Stimulated activated CD8-positive, alpha-beta memory T cell treated with anti-CD3 and anti-CD28 coated beads, Interleukin-7, amount 100 ng/mL, for 24 hours (primary cell): ENCODE measurements at places on chromosomes 7 and 10.

DNA sequence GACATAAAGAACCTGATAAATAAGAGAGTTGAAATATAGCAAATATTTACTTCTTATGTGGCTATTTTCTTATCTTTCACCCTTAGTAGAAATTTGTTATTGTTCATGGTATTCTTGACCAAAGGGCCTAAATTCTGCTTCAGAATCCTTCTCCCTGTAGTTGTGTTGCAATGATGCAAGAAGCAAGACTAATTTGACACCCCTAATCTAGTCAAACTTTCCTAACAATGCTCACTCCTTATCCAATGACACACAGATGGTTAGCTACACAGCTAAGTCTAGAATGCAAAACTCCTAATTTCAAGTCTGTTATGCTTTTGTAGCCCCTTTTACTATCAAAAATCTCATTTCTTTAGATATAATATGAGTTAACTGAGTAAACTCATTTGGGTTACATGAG is 56.1 kb downstream of the TWIST1 start:
- DNase-seq, result no peak

GRCh38 chr7:372546-372931 is 82.6 kb downstream of the FOXL3 start:
- no peak for DNase-seq

GRCh38 chr10:69044546-69044945 is 43.4 kb upstream of the SRGN start:
- no peak for DNase-seq

DNA sequence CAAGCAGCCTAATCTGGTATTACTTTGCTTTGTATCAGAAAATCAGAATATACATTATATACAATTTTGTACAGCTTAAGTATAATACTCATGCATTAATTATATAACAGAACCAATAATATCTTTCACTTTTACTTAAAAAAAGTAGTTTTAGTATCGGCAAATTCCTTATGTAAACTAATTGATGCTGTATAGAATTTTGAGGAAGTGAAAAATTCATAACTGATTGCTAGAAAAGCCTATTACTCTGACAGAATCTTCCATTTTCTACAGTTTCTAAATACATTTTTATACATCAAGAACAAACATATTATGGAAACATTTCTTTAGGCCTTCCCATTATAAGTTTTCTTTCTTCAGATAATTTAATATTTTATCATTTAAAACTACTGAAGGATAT is 124.0 kb upstream of the GPR22 start:
- DNase-seq, result no peak

- DNase-seq, result no peak
Measured at GRCh38 chr7:6422926-6423632, 24.7 kb downstream of the DAGLB start.

- no peak for DNase-seq
Measured at GRCh38 chr10:30028006-30028737, 31.2 kb downstream of the JCAD start.

- DNase-seq, result peak; percentile 51
Measured at GRCh38 chr7:101538596-101539459, 90.3 kb downstream of the MYL10 start.

DNA sequence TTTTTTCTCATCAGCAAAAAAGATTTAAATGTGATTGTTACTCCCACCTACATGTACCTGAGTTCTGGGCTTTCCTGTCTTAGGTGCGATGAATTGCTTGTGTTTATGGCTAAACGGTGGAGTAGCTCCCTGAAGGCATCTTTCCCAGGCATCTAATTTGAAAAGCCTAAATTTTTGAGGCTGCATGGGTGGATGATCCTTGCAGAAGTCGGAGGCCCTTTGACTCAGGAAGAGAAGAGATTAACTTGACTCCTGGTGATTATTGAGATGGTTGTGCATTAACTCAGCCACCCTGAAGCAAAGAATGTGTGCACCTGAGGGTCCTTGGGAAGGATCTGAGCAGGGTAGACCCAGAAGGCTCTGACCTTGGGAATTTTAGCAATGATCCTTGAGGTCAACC is 155.6 kb upstream of the SEMA3C start:
- no peak for DNase-seq

DNA sequence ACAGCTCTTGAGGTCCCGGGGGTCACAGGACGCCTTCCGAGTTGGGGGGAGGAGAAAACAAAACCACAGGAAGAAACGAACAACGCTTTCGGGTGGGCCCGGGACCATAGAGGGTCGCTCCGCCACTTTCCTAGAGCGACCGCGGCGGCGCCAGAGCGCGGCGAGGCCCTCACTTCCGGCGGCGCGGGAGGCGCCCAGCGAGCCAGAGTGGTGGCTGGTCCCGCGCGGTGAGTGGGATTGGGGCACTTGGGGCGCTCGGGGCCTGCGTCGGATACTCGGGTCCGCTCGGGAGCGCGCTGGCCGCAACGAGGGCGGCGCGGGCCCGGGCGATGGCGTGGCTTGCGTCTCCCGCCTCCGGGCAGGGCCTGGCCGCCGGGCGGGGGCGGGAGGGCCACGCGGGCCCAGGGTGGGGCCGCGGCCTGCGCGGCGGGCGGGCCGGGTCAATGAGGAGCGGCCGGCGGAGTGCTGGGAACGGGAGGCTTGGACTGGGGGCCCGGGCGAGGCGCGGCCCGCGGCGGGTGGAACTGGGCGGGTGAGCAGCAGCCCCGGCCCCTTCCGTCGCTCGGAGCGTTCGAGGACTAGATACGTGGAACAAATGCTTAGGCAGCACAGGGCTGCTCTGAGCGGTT is at the start of gene ZNF22:
Gene ZNF22 (plus strand): TSS at position 172 of the 629 bp plus-strand sequence. CDS start 2,446 bp downstream, outside the sequence.
- DNase-seq, result peak; percentile 40

DNA sequence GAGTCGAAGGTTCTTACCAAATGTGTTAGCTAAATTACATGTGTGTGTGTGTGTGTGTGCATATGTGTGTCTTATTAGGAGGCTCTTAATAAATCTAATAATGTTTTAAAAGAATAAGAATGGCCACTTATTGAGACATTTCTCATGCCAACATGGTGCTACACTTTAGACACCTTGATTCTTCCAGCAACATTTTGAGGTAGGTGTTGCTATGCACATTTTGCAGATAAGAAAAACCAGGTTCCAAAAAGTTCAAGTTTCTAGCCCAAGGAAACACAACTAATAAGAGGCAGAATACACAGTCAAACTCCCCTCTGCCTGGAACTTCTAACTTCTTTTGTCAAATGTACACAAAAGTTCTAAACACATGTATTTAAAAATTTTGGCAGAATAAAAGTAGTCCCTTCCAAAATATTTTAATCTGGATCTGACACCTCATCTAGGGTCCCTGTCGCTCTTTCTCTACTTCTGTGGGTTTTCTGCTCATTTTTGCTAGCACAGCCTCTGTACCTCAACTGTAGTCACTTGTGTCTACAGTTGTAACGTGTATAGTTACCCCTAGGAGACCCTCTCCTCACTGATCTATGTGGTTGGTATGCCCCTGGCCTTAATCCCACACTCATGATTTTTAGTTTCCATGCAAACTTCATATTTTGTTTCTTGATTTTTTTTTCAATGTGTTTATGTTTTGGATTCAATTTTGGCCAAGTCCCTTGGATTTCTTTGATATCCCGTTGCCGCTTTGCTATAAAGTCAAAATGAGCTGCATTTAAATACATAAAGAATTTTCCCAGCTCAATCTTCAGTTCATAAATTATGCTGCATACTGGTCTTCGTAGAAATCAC is 4.3 kb downstream of the ANKRD1 start:
- no peak for DNase-seq

DNA sequence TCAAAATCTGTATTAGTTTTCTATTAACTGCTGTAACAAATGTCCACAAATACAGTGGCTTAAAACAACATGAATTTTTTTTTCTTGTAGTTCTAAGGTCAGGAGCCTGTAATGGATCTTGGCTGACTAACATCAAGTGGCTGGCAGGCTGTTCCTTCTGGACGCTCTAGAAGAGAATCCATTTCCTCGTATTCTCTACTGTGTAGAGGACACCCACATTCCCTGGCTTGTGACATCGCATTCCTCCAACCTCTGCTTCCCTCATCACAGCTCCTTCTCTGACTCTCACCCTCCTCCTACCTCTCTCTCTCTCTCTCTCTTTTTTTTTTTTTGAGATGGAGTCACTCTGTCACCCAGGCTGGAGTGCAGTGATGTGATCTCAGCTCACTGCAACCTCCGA is 4.8 kb upstream of the CALHM1 start:
- DNase-seq, result no peak

GRCh38 chr10:131681656-131682055 is 219.2 kb upstream of the PPP2R2D start:
- DNase-seq, result no peak

DNA sequence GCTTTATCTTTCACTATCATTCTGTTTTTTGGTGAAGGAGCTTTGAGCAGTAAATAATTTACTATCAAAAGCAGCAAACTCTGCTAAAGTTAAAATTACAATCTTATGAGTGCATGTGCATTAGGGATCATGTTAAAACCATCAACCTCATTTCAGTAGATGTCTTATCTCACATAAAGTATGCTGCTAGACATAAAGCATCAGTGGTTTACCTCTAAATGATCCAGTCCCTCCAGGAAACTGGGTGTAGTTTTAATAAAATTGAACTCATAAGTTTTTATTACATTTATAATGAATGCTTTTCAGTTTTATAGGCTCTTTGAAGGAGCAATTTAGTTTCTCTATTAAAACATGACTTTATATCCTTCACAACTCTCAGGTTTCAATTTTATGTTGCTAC is 108.7 kb downstream of the LRRN3 start:
- no peak for DNase-seq

DNA sequence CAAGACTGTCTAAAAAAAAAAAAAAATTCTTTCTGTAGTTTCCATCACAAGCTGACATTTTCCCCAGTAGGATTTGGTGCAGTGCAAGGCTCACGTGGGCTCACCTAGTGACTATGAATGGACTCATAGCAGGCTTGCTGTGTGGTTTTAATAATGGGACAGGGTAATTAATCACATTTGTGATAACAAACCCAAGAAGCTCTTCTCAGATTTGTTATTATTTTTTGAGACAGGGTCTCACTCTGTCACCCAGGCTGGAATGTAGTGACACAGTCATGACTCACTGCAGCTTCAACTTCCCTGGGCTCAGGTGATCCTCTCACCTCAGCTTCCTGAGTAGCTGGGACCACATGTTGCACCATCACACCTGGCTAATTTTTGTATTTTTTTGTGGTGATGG is 40.0 kb downstream of the NACAD start:
- no peak for DNase-seq

DNA sequence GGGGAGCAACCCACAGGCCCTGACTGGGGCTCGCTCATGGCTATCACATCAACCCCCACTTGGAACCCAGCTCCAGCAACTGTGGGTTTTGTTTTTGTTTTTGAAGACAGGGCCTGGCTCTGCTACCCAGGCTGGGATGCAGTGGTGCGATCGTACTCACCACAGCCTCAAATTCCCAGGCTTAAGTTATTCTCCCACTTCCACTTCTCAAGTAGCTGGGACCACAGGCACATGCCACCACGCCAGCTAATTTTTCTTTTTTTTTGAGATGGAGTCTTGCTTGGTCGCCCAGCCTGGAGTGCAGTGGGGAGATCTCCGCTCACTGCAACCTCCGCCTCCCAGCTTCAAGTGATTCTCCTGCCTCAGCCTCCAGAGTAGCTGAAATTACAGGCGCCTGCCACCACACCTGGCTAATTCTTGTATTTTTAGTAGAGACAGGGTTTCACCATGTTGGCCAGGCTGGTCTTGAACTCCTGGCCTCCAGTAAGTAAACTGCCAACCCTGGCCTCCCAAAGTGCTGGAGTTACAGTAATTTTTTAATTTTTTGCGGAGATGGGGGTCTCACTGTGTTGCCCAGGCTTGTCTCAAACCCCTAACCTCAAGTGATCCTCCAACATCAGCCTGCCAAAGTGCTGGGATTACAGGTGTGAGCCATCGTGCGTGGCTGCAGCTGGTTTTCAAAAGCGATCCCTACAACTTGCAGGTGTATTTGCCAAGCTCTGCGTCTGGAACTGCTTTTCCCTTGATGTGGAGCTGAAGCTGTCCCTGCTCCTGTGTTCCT is 228.7 kb downstream of the SKIDA1 start:
- DNase-seq, result no peak

DNA sequence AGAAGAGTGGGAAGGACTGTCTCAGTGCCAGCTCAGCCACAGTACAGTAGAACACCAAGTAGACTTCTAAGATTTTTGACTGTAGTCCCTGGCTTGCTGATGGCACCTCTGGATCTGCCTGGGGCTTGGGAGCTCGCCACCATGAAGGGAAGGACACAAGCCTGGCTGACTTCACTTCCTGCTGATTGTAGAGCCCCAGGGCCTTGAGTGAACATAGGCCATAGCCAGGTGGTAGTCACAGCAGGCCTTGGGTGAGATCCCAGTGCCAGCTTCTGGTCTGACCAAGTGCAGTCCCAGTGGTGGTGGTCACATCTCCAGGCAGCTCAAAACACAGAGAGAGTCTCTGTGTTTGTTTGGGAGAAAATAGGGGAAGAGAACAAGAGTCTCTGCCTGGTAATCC is 57.6 kb upstream of the HBP1 start:
- DNase-seq, result no peak

- no peak for DNase-seq
Measured at GRCh38 chr10:17454161-17455014, at the start of gene ST8SIA6. Gene ST8SIA6, minus strand, starts transcription at chr10:17454595. Its CDS starts 340 bp downstream, at chr10:17454255.

DNA sequence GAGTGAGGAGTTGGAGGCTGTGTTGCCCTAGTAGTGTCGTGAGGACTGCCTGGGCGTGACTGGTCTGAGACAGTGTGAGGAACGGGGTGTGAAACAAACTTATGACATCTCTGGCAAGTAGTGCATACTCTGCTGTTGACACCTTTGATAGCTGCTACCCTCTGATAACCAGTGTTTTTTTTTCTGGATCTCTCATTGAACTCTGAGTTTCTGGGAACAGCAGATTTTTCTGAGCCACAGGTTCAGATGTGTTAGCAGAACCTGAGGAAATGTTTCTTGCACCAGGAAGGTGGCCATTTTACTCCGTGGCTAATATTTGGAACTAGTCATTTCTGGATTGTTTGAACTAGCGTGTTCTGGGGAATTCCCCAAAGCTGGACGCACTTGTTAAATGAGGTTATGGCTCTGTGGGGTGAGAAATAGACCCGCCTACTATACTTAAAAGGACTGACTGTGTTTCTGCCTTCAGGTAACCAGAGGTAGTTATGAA is 52.9 kb downstream of the AUTS2 start:
- no peak for DNase-seq

DNA sequence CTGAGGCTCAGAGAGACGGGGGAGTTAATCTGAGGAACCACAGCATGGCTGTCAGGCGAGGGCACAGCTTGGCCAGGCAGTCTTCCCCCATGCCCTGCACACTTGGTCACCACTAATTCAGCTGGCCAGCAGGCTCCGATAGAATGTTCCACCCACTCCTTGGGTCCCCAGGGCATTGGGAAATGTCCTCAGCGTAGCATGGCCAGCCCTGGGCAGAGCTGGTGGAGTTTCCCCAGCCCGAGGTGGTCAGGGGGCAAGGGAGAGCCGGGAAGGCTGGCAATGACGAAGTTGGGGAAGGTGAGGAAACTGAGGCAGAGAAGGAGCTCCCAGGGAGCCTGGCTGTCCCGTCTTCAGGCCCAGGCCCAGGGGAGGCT is 12.1 kb upstream of the GRIFIN start:
- DNase-seq, result no peak
